Skin of body (tissue), 3 donors: ENCODE measurements at places on chromosomes 7 and 10.

DNA sequence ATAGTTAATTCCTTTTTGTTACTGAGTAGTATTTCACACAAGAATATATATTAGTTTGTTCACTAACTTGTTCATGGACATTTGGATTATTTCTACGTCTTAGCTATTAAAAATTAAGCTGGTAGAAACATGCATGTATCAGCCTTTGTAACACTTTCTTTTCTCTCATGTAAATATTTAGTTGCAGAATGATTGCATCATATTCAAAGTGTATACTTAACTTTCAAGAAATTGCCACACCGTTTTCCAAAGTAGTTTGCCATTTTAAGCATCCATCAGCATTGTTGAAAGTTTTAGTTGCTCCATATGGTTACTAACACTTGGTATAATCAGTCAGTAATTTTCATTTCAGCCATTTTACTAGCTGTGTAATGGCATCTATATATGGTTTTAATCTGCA is 666.9 kb downstream of the NXPH1 start:
- no peak for DNase-seq

DNA sequence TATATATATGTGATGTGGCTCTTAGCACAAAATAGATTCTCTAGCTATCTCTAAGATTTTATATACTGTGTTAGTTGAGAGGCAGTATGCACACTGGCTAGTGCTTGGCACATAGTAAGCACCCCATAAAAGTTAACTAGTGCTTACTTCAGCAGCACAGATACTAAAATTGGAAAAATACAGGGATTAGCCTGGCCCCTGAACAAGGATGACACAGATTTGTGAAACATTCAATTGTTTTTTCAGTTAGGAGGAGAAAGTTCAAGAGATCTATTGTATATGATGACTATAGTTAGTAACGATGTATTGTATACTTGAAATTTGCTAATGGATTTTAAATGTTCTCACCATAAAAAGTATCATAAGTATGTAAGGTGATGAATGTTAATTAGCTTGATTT is 78.3 kb upstream of the LRRC17 start:
- no peak for DNase-seq

- no peak for DNase-seq
These were observed 139.0 kb downstream of the ELFN1 start for GRCh38 chr7:1809070-1809469.

GRCh38 chr7:135428011-135428410 is 81.9 kb downstream of the CNOT4 start:
- DNase-seq: no peak

- no peak for DNase-seq
These were observed 43.5 kb upstream of the LSM8 start for GRCh38 chr7:118140468-118140867.

- no peak for DNase-seq
These were observed 4.0 kb upstream of the SPOCK2 start for GRCh38 chr10:72092171-72092924.

DNA sequence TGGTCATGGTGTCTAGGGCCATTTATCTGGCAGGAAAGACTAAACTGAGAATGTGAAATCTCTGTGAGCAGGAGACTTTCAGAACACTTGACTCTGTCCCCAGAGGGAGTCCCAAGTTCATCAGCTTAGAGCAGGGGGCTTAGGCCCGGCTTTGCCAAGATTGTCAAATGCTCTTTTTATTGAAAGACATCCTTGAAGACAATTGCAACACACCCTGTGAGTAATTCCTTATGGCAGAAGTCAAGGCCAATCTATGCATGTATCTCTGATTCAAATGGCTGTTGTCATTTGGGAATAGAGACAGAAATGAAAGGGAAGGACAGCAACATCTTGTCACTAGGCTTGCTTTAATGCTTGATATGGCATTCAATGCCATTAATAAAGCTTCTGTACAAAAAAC is 33.7 kb downstream of the BAMBI start:
- no peak for DNase-seq

- DNase-seq: peak; percentile 15
These were observed 31.5 kb downstream of the CREB3L2 start for GRCh38 chr7:137970253-137970975.

GRCh38 chr7:23246555-23246954 is at the start of gene GPNMB:
TSS of gene GPNMB (plus strand) at chr7:23246775. CDS start at chr7:23246858, 83 bp downstream.
- DNase-seq: peak; percentile 66
